Fibroblast of villous mesenchyme (primary cell): ENCODE measurements at places on chromosomes 2 and 18. TPM values are rescaled to one million over a fixed set of nuclear protein-coding genes. Genes with fewer than 3 reads are reported as not detected.

Gene HOXD8
- 11.9 and 15.5 TPM in 2 replicates for total RNA-seq

Gene IL18RAP
- not detected in 2 replicates for total RNA-seq

Gene DGKD
- 10.0 and 16.0 TPM in 2 replicates for total RNA-seq

Gene CTNNA2
- not detected in 2 replicates for total RNA-seq

Gene ARHGAP25
- 3.0 and 3.5 TPM in 2 replicates for total RNA-seq

Gene EFHD1
- total RNA-seq: 1.7 and 2.3 TPM in 2 replicates

Gene AQP12A
- total RNA-seq: not detected in 2 replicates

Gene CEBPZOS
- 14.8 and 19.4 TPM in 2 replicates for total RNA-seq

Gene OR6B2
- not detected in 2 replicates for total RNA-seq

Gene PRSS56
- total RNA-seq: not detected in 2 replicates

Gene ZAP70
- not detected in 2 replicates for total RNA-seq

Gene MSTN
- total RNA-seq: under 0.01 TPM in 2 replicates

Gene RGPD4
- not detected in 2 replicates for total RNA-seq

Gene ESPNL
- total RNA-seq: 1.3 and 4.2 TPM in 2 replicates

Gene LAMA3
- 2.6 and 5.2 TPM in 2 replicates for total RNA-seq

Gene CRYGD
- total RNA-seq: not detected in 2 replicates

Gene SLC19A3
- under 0.01 and 0.32 TPM in 2 replicates for total RNA-seq

Gene ADGRF3
- total RNA-seq: under 0.01 TPM in 2 replicates

Gene HOXD4
- 5.5 and 7.8 TPM in 2 replicates for total RNA-seq

Gene LTBP1
- 33.7 and 163 TPM in 2 replicates for total RNA-seq

Gene CD207
- not detected in 2 replicates for total RNA-seq

Gene EIPR1
- total RNA-seq: 23.8 and 32.4 TPM in 2 replicates

Gene CCDC85A
- 2.3 and 5.2 TPM in 2 replicates for total RNA-seq

Gene DSG1
- total RNA-seq: not detected in 2 replicates

Gene C2orf80
- not detected in 2 replicates for total RNA-seq

Gene ALPI
- total RNA-seq: not detected in 2 replicates

Gene ZFP36L2
- 12.2 and 25.9 TPM in 2 replicates for total RNA-seq

Gene LRRTM4
- total RNA-seq: not detected in 2 replicates

Gene NR4A2
- total RNA-seq: 0.32 TPM in 1 of 2 replicates, not detected in the other

Gene FASTKD2
- total RNA-seq: 34.1 and 53.5 TPM in 2 replicates

Gene SMARCAL1
- 14.5 and 20.3 TPM in 2 replicates for total RNA-seq

Gene RGPD3
- 0.32 and 0.43 TPM in 2 replicates for total RNA-seq

Gene LYG1
- 0.32 and 0.43 TPM in 2 replicates for total RNA-seq

Gene ACVR1
- total RNA-seq: 38.7 and 44.9 TPM in 2 replicates

Gene RAX
- not detected in 2 replicates for total RNA-seq
